Fibroblast of skin of right quadriceps (primary cell): ENCODE measurements at places on chromosomes 12 and 14.

DNA sequence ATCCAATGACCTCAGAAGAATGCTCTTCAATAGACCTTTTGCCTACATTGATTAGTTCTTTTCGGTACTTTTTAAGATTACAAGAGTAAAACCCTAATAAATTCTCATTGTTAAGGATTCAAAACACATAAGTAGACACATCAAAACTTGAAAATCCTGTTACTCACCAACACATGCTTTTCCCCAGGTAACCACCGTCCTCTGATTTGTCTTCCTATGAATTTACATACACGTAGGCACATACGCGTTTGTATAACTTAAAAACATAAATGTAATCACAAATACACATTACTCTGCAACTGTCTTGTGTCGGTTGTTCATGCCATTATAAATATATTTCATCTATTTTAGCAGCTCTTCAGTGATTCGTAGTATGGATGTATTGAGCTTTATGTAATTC, 910 bp upstream of the WASHC4 start:
- no peak for DNase-seq

DNA sequence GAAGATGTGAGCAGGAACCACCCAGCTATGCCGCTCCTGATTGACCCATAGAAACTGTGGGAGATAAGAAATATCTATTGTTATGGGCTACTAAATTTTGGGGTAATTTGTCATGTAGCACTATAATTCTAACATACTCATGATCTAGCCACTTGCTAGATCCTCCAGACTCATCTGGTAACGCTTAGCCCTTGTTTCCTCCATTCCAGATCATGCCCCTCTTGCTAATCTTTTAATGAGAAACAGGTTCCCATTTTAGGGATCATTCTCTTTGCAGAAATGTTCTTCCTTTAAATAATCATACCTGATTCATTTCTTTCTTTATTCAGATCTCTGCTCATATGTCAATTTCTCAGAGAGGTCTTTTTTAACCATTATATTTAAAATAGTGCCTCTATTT, 3.8 kb upstream of the ARHGDIB start:
- peak; percentile 11 for DNase-seq

DNA sequence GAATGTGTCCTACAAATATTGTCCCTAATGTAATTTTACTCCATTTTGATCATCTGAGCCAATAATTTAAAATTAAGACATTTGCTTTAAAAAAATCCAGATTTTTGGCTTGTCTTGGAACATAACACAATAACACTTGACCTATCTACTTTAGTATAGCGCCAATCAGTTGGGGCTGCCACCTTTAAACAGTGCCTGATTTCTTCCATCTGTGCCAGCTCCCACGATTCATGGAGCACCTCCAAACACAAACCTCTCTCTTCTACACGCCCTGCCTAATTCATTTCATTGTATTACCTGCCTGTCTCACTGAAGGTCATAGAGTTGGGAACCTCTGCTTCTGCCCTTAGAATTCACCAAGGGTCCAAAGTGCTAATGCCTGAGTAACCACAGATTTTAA, 352.4 kb downstream of the TMEM132D start:
- DNase-seq: no peak

GRCh38 chr12:15852383-15852782, 29.8 kb upstream of the STRAP start:
- DNase-seq: peak; percentile 74

DNA sequence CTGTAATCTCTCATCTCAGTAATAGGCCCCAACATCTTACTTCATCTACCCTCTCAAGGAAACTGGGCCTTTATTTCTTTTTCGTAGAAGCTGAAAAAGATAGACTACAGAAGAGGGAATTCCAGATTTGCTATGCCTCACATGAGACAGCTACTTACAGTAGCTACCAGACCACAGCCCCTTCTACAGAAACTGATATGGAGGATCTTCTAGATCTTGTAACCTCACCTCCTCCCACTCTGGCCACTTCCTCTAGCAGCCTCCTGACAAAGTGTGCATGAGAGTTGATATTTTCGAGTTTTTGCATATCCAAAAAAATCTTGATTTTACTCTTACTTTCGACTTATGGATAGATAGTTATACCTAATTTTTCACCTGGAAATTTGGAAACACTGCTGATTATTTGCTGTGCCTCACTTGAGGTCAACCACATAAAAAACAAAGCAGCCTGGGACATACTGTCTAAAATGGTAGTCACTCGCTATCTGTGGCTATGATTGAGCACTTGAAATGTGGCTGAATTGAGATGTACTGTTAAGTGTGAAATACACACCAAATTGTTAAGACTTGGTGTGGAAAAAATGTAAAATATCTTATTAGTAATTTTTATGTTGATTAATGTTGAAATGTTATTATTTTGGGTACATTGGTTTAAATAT, 86.3 kb upstream of the NID2 start:
- no peak for DNase-seq

- no peak for DNase-seq
Measured at GRCh38 chr14:23454445-23454856, 15.1 kb upstream of the NGDN start.

DNA sequence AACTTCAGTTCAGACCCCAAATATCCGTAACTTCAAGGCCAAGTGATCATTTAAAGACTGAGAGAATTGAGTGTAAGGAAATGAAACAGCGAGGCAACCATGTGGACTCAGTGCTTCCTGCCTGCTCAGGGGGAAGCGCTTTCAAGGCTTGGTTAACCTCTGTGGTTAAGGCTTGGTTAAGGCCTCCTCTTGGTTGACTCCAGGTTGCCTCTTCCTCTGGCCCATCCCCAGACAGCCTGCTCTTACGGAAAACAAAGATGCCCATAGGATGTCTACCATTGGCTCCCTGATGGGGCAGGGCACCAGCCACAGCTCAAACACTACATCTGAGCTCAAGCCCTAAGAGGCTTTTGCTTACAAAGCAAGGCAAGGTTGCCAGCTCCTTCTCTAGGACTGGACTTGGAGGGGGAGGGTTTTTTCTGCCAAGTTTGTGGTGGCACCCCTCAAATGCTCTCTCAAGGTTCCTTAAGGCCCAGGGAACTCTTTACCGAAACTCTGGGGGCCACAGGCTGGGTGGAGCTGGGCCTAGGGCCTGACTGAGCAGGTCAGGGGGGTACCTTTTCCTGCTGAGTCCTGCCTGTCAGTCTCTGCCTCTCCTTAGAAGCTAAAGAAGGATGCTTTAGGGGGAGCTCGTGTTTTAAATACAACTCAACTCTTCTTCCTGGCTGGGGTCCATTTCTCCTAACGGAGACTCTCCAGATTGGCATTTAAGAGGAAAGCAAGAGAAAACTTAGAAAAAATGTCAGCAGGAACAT, 13.7 kb downstream of the COL2A1 start:
- no peak for DNase-seq

- DNase-seq: peak; percentile 29
Measured at GRCh38 chr12:44000309-44000952, 164.6 kb downstream of the TMEM117 start.

DNA sequence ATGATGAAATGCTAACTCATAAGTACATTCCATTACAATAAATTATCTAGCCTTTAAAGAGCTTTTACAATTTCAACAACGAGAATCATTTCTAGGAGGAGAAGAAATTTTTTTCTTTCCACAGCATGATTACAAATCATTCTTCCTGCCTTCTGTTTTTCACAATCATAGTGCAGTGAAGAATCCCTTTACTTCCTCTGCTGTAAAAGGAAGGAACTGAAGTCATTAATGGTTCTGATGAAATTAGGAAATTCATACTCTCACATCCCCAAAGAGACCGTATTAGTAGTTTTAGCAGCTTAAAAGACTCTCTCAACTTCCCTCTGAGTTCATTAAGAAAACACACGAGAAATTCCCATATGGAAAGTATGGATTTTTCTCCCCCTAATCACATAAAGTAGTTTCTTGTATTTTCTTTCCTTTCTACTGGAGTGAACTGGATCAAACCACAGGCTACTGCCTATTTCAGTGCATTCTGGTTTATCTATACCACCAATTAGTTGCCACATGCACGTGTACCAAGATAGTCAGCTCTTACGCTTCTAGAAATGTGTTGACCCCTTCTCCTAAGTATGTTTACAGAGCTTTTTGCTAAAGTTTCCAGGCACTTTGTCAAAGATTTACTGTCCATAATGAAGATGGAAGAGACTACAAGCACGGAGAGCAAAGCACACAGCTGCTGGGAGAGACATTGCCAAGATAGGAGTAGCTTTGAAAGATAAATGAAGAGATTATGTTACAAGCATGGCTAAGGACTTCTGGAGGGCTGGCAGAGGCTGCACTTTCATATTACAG, 58.9 kb upstream of the KITLG start:
- DNase-seq: peak; percentile 64

GRCh38 chr14:37472906-37473305, 122.1 kb downstream of the FOXA1 start:
- no peak for DNase-seq

GRCh38 chr12:130922511-130922953, 31.2 kb upstream of the ADGRD1 start:
- DNase-seq: no peak
